Cortex of kidney (tissue), 1 donor: ENCODE measurements at places on chromosomes 4 and X.

GRCh38 chrX:46647251-46647650, 73.7 kb downstream of the CHST7 start:
- DNase-seq: no peak

DNA sequence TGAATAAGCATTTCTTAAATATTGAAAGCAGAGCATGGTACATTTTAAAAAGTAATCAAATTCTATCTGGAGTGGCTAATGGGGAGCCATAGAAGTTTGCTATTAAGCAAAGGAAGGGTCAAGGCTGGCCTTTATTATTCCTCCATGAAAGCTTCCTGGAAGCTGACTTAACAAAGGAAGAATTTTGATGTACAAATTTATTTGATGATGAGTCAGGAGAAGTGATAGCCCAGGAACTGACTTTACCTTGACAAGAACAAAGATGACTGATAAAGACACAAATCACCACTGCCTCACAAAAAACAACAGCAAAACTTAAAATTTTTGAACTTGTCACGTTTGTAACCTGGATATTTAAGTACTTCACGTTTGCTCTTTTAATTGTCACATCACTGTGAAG, 872.1 kb downstream of the PCDH7 start:
- DNase-seq: no peak

GRCh38 chr4:52588771-52589591, 70.1 kb downstream of the USP46 start:
- DNase-seq: no peak

DNA sequence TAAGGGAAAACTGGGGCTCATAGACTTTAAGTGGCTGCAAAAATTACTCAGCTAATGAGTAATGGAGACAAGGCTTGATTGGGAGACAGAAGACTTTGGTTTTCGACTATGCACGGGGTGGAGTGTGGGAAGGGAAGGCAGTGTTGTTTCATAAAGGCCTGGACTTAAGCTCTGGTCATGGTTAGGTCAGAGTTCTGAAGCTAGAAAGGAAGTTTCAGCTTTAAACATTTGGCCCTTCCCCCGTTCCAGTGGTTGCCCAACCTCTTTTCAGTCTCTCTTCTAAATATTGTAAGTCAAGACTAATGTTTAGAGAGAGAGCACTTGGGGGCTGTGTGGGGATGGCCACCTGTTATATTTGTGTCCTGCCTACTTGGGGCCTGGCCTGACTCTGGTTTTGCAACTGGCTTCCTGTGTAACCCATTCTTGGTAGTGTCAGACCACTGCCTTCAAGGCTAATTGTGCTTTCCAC, 21.0 kb downstream of the MSN start:
- no peak for DNase-seq

DNA sequence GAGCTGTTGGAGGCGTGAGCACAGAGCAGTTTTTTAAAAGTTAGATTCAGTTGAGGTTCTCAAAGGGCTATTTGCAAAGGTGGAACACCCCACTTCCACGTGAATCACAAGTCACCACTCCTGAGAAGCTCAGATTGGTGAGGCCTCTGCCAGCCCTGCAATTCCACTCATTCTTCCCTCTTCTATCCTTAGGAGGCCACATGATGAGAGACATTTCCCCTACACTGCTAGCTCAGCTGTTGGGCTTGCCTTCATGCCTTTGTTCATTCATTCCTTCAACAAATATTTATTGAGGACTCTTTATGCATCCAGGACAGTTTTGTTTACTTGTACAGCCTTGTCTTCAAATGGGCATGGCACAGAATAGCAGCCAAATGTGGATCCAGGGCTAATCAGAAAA, 3.7 kb downstream of the SRPX2 start:
- no peak for DNase-seq

DNA sequence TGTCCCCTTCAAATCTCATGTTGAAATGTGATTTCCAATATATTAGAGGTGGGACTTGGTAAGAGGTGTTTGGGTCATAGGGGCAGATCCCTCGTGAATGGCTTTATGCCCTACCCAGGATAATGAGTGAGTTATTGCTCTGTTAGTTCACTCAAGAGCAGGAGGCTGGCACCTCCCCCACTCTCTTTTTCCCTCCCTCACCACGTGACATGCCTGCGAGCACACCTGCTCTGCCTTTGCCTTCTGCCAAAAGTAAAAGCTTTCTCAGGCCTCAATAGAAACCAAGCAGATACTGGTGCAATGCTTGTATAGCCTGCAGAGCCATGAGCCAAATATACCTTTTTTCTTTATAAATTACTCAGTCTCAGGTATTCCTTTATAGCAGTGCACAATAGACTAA, 286.3 kb upstream of the UGT8 start:
- no peak for DNase-seq

GRCh38 chrX:1248331-1249061, 20.1 kb upstream of the CSF2RA start:
- no peak for DNase-seq

- DNase-seq: no peak
These were observed 46.5 kb downstream of the ABLIM2 start for GRCh38 chr4:8112036-8112576.

- no peak for DNase-seq
These were observed 16.3 kb downstream of the TAF9B start for GRCh38 chrX:78123190-78123589.

DNA sequence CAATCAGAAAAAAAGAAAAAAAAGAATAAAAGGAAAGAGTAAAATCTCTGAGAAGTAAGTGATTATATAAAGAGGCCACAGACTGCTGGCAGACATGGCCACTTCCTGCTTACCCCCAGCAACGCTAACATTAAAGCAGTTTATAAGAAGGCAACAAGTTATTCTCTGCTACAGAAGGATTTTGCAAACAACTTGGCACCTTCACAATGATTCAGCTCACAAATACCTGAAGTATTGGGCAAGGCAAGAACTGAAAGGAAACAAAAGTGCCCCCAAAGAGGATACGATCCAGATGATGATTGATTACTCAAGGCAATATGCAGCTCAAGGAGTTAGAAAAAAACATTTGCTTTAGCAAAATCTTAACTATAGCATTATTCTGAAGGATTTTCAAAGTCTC, 718.8 kb downstream of the KLHL13 start:
- no peak for DNase-seq

DNA sequence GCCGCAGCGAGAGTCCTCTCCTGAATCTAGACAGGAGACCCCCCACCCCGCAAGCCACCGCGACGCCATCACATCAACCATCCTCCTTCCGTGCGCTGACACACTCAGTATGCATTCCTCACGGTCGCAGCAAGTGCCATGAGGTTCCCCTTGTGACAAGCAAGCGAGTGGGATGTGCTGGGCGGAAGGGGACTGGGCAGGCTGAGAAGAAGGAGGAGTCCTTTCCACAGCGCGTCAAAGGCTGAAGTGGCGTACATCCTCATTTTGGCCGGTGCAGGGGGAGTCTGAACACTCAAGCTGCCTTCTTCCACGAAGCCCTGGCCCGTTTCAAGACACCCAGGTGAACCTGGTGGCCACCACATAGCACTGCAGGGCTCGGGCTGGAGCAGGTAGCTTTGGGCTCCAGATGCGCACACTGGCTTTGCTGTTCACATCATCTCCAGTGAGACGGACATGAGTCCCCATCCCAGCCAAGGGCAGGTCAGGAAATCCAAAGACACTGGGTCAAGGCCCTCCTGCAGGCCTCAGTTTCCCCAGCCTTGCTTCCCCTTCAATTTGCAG, 30.4 kb downstream of the CCNQ start:
- DNase-seq: no peak
